Posterior cingulate gyrus (tissue), 11 donors: ENCODE measurements at places on chromosomes 6 and 20.

DNA sequence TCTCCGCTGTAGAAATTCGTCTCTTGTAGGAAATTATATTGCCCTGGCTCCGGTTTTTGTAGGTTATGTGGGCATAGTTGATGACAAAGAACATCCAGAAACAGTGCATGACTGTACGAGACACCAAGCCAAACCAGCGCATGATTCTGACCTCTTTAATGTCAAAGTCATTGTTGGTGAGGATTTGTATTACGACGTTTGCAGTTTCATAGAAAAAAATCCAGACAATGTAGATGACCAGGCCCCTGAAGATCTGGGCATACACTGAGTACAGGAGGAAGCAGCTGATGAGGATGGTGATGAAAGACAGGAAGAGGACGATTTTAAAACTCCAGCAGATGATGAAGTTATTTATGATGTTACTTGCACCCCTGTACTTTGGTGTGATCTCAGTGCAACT, 39.1 kb upstream of the TBC1D22B start:
- no peak for DNase-seq

DNA sequence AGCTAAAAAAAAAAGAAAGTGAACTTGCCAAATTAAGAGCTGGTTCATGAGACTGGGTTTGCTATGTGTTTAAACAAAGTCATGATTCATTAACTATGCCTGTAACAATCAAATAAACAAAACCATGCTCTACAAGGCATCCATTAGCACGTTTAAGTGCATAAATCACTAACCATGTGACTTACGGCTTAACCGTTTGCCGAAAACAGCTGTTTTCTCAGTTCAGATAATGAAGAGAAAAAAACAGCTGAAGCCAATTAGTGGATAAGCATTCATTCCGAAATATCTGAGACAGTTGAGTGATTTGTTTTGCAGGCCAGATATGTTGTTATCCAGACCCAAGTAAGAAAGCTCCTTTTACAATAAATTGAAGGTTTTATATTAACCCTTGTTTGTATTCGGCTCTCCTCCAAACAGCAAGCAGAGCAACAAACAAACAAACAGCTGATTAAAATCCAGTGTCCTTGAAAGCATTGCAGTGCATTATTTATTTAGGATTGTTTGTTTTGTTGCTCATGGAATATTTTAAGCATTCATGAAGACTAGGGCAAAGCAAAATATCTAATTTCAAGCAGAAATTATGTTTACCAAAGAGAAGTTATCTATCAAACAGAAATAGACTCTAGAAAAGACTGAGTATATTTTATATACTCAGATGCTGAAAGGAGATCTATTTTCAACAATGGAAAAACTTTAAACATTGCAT, 343.5 kb downstream of the RFPL4B start:
- no peak for DNase-seq

GRCh38 chr20:8912096-8912495, 156.8 kb upstream of the PLCB4 start:
- no peak for DNase-seq

- peak; percentile 84 for DNase-seq
Observed at GRCh38 chr20:36070451-36070850, 84.1 kb upstream of the EPB41L1 start.

GRCh38 chr6:19538096-19538495, 299.1 kb upstream of the ID4 start:
- DNase-seq = no peak

- no peak for DNase-seq
Observed at GRCh38 chr6:129671442-129672340, 38.3 kb downstream of the ARHGAP18 start.

DNA sequence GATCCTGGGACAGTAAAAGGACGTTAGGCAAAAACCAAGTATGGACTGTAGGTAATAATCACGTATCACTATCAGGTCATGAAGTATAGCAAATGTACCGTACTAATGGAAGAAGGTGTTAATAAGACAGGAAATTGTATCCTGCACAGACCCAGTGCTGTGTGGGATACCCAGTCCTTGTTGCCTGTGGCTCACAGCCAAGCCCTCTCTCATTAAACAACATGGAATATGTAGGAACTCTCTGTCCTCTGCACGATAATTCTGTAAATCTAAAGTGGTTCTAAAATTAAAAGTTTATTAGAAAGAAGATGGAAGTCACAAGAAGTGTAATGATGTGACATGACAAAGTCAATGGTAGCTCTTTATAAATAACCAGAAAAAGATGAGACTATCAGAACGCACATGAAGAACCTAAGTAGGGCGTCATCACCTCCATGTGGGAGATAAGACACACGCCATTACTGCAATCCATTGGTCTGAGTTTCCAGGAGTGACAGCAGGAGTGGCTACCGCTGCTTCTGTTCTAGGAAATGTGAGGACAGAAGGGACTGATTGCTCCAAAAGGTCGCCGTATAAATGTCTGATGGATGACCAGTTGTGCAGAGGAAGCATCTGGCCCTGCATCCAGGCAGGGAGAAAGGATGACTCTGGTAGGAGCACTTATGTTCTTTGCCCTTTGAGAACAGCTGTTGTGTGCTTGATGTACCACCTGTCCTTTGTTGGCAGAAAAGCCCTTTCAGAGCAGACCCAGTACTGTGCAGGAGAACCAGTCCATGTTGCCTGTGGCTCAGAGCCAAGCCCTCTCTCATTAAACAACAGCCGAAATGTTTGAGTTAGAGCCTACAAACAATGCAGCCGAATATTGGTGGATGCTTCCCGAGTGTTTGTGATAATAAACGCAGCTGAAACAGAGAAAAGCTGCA, 125.6 kb downstream of the FIG4 start:
- no peak for DNase-seq

- no peak for DNase-seq
Observed at GRCh38 chr20:50196248-50196647, 5.6 kb downstream of the CEBPB start.

DNA sequence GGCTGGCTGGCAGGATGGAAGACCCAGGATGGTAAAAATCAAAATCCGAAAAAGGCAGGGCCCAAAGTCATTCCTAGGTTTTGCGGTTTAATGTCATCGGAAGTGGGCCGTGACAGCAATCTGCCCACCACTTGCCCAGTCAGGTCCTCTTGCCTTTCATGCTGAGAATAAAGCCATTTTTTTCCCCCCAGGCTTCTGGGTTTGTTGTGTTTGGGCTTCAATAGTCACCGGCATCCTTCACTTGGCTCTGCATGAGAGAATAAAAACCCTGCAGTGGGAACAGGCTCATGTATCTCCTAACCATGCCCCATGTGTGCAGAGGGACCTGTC, 56.1 kb downstream of the MEP1A start:
- DNase-seq = no peak

DNA sequence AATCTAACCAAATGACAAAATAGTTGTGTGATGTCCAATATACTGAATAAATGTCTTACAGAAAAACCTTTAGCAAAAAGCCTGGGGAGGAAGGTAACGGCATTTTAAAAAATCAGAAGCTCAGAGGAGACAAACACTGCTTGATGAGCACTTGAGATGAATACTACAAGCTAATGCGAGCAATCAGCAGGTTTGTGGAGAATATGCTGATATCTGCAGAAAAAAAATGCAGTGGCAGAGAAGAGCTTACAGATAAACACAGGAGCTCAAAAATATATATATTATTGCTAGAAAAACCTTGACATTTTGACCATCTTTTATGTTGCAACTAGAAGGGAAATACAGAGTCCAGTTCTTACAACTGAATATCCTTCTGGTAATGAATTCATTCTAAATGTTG, 972.7 kb downstream of the KIF16B start:
- DNase-seq = no peak

GRCh38 chr20:61161726-61162390, 90.2 kb upstream of the CDH4 start:
- DNase-seq = no peak

DNA sequence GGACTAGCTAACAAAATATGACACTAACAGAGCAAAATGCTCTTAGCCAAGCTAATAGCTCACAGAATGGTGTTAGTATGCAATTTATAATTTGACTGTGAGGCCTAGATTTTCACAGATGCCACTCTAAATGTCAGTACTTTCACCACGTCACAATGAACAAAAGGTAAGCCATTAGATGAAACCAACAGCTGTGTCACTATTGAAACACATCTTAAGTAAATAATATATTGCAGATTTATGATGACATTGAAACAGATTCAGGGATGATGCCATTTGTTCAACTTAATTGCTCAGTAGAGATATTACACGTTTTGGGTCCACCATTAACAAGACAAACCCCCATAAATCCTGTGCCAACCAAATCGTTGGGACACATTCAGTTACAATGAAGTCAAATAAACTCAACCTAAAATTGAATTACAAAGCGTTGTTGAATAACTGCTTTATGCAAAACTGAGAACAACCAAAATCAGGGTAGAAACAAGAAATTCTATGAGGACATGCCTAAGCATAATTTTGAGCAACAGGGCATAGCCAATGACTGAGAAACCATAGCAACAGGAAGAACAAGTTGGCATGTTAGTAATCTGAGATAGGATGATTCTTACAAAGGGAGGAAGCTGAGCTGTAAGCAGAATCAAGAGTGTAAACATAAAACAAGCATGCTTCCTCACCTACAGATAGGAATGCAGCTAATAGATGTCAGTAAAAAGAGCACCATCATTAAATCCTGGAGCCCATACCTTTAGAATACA, 85.6 kb upstream of the KHDRBS2 start:
- DNase-seq = no peak

DNA sequence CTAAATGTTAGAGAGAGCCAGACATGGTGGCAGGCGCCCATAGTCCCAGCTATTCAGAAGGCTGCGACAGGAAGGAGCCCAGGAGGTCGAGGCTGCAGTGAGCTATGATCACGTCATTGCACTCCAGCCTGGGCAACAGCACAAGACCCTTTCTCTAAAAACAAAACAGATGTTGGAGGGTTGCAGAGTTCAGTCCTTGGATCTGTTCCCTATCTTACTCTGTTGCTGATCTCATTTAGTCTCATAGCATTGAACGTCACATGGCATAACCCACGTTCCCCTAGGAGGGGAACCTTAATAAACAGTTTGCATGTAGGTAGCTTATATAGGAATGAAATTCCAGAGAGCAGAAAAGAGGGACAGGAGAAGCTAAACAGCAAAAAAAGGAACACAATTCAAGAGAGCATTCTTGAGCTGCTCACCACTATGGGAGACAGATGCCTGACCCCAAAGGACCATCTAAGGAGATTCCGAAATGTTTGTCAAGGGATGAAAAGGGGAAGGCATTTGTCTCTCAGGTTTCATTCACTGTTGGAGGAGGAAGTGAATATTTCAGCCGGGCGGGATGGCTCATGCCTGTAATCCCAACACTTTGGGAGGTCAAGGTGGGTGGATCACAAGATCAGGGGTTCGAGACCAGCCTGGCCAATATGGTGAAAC, 54.6 kb upstream of the PIM1 start:
- DNase-seq = no peak
